ENCODE measurements at places on chromosomes 4 and X.

GRCh38 chr4:8369426-8370105 lies 71.0 kb downstream of the ACOX3 start:
- DNase-seq: no peak

GRCh38 chrX:100413229-100413628 lies 3.2 kb upstream of the PCDH19 start:
- DNase-seq: peak; percentile 21

- no peak for DNase-seq
Observed at GRCh38 chr4:30768277-30768676, 48.1 kb downstream of the PCDH7 start.

DNA sequence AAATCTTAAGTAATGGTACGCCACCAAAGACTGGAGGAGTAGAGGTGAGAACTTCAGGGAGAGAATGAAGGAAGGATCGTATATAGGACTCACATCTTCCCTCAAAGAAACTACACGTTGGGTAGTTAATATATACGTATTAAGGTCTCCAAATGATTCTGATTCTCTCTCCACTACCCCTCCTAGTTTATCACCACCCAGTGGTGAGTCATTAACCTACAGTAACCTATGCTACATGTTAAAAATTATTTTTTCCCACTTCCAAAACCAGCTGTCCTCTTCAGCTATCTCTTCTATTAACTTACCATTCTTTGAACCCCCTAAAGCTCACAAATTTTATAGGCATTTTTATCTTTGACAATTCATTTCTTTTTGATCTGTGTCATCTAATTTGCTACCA lies 69.7 kb downstream of the RPS6KA6 start:
- DNase-seq: no peak

DNA sequence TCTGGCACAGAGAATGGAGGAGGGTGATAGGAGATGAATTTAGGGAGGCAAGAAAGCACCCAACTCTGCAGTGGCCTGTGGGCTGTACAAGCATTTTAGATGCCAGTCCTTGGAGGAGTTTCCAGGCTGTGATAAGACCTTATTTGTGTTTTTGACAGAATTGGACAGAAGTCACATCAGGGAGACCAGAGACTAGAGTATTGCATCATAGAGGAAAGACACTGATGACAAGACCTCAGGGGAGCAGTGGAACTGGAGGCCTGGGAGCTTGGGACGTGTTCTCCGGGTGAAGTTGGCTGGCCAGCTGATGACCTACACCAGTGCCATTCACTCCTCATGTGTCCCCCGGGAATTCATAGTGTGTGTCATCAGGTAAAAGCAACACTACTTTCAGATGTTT lies 284.0 kb upstream of the ZFP42 start:
- DNase-seq: no peak

DNA sequence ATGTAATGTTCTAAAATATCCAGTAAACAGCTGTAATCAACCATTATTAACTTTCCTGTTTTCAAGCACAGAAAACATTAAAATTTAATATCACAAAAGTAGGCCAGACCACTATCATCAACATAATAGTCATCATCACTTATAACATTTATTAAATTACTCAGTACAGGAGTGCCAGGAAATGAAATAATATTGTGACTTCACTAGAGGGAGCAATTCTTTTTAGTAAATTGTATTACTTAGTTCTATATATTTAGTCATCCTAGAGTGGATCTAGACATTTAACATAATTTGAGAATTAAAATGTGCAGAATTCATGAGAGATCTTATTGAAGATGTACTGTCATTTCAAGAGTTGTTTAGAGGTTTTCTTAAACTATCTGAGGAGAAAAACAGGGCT lies 33.6 kb downstream of the PITX2 start:
- no peak for DNase-seq

All from CD4-positive, alpha-beta T cell treated with Interleukin-2 at 100 ng/mL for 4 hours (primary cell).